ENCODE measurements at places on chromosomes 6 and 20. TPM values are rescaled to one million over a fixed set of nuclear protein-coding genes. Genes with fewer than 3 reads are reported as not detected.

Gene GNAS-AS1
- 0.11 TPM for total RNA-seq

DNA sequence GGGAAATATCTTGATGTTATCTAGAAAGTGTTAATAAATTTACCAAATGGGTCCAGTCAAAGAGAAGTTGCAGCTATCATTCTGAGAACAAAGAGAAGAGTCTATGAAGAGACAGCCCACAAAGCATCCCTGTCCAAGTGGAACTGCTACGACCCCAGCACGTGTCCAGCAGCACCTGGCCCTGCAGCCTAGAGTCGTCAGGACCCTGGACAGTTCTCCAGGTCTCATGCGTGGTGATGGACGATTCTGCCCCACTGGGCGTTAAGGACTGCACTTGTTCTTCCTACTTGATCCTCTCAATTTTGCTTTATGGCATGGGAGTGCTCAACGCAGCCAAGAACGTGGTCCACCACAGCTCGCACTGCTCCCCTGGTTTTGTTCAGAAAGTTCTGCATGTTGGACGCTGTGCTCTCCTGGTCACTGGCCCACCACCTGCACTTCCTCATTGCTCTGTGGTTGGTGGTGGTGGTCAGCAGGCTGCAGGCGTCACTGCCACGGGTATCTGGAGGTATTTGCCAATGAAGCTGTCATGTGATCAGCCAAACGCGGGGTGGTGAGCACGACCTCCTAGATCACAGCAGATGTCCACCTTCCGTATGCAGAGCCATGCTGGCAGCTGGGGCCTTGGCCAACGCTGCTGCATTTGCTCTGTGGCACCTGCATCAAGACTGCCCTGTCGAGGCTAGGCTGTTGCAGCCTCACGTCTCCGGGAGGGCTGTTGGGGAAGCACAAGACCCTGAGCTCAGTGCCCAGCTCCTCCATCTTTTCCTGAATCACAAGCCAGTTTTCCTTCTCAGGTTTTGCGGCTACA lies 356.4 kb downstream of the CDH4 start:
- no peak for DNase-seq

DNA sequence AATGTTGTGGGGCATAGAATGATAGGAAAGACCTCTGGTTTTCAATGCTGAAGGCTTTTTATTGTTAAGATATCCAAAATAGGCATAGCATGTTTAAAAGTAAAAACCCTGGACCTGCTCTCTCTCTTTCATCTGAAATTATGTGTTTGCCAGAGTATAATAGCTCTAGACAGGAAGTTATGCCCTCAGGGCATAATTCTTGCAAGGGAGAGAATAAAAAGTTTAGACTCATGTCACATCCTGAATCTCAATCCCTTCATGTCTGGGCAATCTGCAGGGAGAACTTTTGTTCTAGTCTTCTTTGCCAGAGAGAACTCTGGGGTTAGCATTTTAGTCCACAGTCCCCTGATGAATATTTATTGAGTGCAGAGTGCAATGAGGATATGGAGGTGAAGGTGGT lies 297.3 kb upstream of the FLRT3 start:
- DNase-seq, result no peak

DNA sequence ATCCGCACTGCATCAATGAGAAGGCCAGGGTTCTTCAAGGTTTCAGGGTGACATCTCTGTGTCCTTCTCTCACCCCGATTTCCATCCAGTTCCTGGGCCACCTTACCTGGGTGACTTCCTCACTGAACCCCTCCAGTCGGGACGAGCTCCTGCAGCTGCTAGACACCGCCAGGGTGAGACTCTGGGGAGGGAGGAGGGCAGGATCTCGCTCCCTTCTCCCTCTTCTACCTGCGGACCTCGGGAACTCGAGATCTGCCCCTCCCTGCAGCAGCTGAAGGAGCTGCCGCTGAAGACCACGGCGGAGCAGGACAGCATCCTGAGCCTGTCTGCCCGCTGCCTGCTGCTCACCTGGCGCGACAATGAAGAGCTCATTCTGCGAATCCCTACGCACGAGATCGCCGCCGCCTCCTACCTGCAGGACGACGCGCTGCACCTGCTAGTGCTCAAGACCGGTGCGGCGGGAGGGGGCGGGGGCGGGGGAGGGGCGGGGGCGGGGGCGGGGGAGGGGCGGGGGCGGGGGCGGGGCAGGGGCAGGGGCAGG lies 7.5 kb downstream of the CCM2L start:
- no peak for DNase-seq

DNA sequence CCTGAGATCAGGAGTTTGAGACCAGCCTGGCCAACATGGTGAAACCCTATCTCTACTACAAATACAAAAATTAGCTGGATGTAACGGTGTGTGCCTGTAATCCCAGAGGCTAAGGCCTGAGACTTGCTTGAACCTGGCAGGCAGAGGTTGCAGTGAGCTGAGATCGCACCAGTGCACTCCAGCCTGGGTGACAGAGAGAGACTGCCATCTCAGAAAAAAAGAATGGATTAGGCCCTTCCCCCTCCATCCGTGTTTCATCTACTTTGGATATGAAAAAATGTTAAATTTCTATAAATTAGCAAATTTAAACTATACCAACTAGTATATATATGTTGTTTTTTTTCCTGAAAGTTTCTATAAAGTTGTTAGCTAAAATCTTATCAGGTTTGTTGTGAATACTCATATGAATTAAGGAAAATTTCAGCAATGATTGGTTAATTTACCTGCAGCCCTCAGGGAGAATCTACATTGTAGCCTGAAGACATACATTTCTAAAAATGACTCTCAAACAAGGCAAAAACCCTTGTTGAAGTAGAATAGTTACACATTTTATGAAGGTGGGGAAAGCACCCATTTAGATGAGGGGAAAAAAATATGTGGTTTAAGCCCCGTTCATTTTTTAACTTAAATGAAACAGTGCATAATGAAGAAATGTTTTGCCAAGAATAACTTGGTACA lies 120.9 kb downstream of the TIAM2 start:
- no peak for DNase-seq

All from pulmonary artery endothelial cell (primary cell).